Hair follicular keratinocyte (primary cell): ENCODE measurements at places on chromosomes 3 and 15. TPM values are rescaled to one million over a fixed set of nuclear protein-coding genes. Genes with fewer than 3 reads are reported as not detected.

Gene KLHL25
- 4.4 and 5.6 TPM in 2 replicates for total RNA-seq

Gene SH3GL3
- total RNA-seq = 0.23 and 1.5 TPM in 2 replicates

Gene GHSR
- total RNA-seq = not detected in 2 replicates

Gene SYNM
- 0.78 and 1.7 TPM in 2 replicates for total RNA-seq

Gene LTK
- not detected in 2 replicates for total RNA-seq

Gene EFHB
- not detected in 2 replicates for total RNA-seq

Gene COL6A5
- total RNA-seq = not detected in 2 replicates

Gene DAZL
- total RNA-seq = not detected in 2 replicates

Gene KBTBD13
- total RNA-seq = not detected in 2 replicates

Gene CHRM5
- not detected in 2 replicates for total RNA-seq

Gene SLCO2A1
- total RNA-seq = under 0.01 TPM in 2 replicates

Gene KIF23
- total RNA-seq = 19.3 and 69.1 TPM in 2 replicates

Gene PIERCE2
- total RNA-seq = 1.1 and 3.5 TPM in 2 replicates

Gene DAPK2
- total RNA-seq = 1.2 and 2.0 TPM in 2 replicates

Gene A4GNT
- not detected in 2 replicates for total RNA-seq
